ENCODE measurements at places on chromosomes 12 and 14.

DNA sequence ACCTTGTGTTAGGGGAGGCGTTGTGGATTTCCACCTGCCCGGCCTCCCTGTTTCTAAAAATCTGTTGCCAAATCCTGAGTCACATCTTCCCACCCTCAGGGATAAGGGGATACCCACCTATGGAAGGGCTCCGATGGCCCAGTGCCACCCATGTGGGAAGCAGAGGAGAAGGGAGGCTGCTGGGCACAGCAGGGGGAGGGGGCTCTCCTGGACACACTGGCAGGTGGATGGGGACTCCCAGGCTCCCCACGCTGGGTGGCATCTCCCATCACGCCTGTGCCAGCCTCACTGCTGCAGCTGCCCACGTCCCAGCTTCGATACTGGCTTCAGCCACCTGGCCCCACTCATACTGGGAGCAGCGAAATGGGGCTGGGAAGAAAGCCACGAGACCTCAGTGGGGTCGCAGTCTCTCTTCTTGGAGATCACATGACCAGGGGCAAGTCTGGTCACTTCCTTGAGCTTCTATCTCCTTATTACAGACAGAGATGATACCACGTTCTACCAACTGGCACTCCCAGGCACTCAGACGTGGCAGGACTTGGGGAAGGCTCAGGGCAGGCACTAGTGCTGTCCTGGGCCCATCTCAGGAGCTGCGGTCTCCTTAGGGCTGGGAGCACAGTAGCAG, 72.2 kb downstream of the PITPNM2 start:
- no peak for DNase-seq

- DNase-seq: no peak
Observed at GRCh38 chr14:106218174-106218573, 691.8 kb downstream of the TMEM121 start.

DNA sequence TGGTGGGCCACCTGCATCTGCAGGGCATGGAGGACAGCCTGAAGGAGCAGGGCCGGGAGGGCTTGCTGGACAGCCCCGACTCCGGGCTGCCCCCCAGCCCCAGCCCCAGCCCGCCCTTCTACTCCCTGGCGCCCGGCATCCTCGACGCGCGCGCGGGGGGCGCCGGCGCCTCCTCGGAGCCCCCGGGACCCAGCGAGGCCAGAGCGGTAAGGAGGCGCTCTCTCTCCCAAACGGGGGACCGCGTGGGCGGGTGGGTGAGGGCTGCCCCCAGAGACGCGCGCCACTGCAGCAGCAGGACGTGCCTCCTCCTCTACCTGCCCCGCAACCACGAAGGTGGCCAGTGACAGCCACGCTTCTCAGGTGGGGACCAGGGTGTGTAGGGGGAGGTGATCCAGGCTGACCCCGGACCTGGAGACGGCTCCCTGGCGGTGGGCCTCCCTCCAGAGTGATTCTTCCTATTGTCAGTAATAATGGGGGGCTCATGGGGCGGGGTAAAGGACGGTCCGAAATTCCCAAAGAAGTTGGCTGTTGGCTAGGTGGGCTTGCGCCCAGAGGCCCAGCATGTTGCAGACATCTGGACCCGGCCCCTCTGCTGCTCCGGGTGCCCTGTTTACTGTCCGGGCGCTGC, 652 bp downstream of the RFLNA start:
- no peak for DNase-seq

GRCh38 chr12:68422956-68423574, 90.9 kb upstream of the MDM1 start:
- DNase-seq: no peak

Data from fibroblast of upper back skin (primary cell).